Suppressor macrophage treated with lipopolysaccharide for 1 hour (primary cell): ENCODE measurements at places on chromosomes 11 and 22.

DNA sequence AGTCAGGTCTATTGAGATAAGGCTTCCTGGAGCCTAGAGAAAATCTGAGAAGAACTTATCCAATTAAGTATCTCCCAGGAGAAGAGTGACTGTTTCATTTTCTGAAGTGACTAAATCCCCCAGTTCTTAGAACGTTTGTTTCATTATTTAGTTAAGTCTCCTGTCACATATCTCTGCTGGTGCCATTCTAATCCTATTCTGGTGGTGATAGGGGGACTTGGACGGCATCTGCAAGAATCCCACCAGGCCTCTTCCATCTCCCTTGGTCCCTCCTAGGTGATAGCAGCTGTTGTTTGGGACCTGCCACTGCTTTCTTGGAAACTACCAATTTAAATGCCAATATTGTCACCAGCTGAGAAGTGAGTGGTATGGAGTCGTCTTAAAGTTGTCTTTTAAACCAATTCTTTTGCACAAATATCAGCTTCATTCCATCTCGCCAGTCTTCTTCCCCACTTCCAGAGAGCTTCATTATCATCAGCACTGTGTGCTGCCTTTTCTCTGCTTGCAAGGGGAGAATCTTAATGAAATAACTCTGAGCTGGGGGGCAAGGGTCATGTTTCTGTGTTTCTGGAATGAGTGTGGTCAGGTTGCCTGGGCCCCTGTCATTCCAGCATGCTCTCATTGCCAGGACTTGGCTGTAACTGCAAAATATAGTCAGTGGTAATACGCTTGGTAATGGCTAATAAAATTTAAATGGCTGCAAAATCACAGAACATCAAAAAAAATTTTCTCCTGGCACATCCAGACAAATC is 104.8 kb downstream of the LDLRAD3 start:
- no peak for DNase-seq

DNA sequence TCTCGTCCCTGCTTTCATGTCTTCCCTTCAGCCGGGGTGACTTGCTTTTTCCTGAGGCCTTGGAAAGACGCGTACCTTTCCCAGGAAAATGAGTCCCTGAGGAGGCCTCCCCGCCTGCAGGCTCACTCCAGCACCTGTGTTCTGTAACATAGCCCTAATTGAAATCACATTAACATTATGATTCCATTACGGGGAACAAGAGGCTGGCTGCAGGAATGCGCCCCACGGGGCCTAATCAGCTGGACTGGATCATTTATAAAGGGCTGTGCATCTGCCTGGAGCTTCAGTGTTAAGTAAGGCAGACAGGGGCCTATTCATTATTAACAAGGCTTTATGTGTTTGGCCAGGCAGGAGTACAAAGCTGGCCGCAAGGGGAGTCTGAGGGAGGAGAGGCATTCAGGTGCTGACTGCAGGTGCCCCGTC is 41.9 kb upstream of the TSPAN18 start:
- no peak for DNase-seq

GRCh38 chr11:1219446-1219833 is 3.4 kb upstream of the MUC5B start:
- DNase-seq = no peak

DNA sequence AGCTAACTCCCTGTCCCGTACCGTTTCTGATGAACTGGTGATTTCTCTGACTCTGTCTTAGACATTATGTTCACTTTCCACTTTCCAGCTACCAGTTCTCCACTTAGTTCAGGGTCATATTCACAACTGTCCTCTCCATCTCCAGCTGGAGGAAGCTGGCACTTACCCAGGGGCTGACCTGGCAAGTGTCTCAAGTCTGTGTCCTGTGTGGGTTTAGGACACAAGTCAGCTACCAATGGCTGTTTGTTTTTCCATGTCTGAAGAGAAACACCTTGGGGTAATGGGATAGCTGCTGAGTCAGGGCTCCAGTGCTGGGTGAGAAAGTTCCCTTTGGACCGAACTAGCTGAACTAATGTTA is 134.4 kb downstream of the CSNK2A3 start:
- DNase-seq = no peak

DNA sequence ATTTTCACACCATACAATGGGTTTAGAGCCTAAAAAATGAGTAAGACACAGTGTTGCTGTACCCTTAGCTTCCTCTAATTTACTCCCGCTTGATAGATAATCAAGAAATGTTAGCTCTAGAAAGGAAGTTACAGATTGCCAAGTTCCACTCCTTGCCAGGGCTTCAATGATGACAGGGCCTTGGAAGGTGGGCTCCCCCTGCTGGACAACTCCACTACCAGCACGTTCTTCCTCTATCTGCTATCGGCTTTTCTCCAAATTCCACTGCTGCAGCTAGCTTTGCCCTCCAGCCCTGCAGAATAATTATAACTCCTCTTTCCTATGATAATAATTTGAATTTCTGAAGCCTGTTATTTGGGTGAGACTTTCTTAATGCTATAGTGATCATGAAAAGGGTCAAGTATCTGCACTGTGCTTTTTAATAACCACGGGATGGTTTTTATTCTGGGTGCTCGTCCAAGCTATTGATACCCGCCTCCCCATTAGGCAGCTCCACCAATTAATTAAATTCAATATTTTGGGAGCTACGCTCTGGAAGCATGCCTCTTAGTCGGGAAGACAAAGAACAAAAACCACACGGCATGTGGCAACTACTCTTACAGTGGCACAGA is 9.0 kb downstream of the SYN3 start:
- DNase-seq = peak; percentile 75

DNA sequence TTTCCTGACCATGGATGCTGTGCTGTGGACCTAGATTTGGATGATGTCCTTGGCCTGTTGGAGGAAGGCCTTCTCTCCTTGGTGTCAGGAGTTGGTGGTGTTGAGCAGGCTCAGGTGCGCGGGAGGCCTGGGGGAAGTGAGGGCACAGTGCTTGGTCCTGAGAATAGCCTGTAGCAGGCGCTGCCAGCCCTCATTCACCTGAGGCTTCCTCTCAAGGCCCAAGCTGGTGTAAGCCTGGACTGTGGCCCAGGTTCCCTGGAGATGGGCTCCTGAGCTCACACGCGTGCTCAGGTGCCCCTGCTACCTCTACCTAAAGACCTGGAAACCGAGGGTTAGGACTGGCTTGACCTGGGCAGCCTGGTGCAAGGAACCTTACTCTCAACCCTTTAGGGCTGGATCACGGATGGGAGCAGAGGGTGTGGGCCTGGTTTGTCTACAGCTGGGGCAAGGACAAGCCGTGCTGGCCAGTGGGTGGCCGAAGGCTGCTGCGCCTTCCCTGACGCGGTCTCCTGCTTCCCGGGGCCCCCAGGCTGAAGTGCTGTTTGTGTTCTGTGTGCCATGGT is 7.8 kb upstream of the GRAMD4 start:
- no peak for DNase-seq

DNA sequence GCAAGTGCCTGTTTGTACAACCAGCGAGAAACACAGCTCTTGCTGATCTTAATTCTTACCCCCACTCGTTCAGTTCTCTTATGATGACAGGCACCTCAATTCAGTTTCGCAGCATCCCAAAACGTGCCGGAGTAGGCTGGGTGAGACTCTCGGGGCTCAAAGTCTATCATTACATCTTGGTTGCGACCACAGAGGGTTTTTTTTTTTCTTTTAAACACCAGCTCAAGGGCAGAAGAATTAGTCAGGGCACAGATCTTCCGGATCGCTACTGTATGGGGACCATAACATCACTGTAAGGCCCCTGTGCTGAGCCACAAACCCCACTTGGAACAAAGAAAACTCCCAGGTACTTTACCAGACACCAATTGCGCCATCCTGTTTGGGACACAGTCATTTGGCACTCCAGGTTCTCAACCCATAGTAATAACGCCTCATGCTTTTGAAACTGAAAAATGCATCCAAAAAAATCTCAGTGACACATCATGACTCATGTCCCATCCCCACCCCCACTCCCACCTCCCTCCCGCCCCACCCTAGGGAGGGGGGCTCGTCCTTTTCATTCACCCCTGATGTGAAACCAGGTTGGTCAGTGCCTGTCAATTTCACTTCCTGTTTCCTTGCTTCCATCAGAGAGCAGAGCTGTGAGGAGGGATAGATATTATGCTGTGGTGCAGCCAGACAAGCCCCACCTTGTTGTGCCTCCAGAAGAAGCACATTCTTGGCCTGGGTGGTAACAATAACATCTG is 41.0 kb upstream of the CD5 start:
- DNase-seq = peak; percentile 87

DNA sequence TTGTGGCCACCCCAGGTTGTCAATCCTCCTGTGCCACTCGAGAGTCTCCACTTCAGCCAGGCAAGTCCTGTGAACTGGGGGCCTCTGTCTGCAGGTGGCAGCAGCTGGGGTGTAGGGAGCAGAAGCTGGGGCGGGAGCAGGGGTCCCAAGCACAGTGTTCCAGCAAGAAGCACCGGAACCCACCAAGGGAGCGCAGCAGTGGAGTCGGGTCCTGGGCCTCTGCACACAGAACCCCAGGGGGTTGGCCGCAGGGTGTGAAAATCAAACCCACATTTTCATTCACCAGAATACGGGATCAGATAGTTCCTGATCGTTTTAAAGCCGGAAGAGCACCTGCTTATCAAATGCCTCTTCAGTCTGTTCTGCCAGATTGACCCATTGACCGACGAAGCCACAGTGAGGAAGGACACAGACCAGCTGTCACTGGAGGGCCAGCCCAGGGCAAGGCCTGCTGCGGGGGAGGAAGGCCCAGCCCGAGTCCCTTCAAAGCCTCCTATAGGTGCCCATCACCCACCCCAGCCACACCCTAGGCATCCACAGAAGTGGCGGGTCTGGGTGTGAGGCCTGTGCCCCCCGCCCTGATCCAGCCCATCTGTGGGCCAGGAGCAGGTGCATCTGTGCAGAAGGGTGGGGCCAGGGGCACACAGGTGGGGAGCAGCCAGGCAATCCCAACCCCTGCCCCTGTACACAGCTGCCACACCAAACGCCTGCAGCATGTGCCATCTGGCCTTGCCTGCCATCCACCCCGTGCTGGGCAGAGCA is 34.1 kb downstream of the RSPH14 start:
- no peak for DNase-seq

- DNase-seq = no peak
Measured at GRCh38 chr22:32617271-32617670, 142.7 kb downstream of the FBXO7 start.

DNA sequence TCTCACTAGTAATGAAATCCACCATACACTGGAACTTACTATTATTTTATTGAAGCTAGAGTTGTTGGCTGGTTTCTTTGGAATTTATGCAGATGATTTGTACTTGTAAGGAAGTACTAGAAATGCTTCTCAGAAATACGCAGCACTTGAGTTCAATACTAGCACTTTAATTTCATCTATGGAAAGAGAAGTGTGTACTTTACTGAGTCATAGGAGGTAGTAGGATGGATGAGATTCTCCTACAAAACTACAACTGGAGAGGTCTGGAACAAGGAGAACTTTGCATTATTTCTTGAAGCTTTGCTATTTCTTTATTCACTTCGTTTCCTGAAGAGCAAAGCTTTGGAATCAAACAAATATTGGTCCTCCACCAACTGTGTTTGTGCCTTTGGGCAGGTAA is 44.1 kb upstream of the CCDC90B start:
- DNase-seq = no peak

DNA sequence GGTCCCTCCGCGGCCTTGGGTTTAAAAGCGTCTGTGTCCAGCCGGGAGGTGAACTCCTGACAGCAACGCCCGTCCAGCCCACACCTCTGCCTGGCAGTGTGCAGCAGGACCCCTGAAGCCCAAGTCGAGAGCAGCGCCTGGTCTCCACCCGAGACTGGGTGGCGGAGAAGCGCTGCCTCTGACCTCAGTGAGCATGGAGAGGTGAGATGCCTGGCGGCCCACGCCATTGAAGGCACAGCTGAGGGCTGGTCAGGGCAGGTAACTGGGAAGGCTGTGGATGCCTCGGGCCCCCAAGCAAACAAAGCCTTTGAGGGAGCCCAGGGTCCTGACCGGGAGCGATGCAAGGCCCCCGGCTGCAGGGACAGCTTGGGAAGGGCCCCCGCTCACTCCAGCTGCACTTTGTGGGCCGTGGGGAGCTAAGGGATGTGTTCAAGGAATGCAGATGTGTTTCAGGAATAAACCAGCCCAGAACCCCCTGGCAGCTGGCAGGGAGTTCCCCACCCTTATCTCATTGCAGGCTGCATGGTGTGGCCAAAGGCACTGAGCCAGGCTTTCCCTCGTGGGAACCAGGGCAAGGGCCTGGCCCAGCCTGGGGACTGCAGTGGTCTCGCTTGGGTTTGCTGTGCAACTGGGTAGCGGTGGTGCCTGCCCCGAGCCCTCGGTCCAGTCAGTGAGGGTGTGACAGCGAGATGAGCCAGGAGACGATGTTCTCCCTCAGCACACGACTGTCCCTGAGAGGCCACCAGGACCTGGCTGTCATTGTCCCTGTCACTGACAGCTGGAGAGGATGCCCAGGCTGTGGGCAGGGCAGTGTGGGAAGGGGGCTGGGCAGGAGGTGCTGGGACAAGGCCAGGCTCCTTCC is 92.5 kb downstream of the WNT7B start:
- no peak for DNase-seq

GRCh38 chr22:43481568-43482317 is 69.9 kb downstream of the MPPED1 start:
- DNase-seq = peak; percentile 32

DNA sequence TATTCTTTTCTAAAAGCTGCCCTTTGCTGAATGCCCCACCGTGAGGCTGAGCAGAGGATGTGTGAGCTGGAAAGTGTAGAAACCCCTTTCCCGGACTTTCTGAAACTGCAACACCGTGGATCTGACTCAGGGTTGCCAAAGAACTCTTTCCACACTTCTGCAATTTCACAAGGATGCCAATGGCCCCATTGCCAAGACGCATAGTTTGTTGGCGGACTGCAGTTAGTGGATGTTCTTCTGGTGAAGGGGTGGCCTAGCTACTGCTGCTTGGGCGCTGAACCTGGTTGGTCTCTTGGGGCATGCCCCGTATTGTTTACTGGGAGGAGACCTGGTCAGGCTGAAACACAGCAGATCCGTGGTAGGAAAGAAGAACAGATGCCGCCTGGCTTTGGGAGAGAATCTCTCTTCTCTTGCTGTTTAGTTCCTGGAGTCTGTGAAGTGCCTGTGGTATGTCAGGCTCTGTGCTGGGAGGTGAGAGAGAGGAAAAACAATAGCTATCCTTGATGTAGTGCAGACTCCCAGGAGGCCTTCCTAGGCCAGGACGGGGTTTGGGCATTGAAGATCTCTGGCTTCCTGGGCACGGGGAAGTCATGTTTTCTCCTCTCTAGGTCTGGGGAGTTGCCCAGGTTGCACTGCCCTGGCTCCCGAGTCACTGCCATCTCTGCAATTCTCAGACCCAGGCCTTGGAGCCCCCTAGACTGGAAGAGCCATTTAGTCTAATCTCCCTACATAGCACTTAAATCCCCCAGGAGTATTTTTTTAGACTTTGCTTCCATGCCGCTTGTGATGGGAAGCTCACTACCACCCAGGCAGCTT is 26.9 kb downstream of the CD82 start:
- DNase-seq = peak; percentile 96

DNA sequence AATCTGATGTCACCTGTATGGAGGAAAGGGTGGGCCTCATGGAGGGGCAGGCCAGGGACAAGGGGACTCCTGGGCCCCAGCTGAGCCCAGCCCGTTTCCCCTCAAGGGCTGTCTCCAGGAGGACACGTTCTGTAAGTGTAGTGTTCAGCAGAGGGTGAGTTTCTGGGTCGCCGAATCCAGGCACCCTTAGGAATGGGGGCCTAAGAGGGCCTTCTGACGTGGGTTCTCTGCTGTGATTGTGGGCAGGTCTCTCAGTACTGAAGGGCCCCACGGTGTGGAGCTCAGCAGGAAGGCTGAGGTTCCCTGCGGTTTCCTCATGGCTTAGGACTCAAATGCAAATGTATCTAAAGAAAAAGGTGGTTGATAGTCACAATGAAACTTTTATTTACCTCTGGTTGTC is 6.5 kb downstream of the PTDSS2 start:
- no peak for DNase-seq
